ENCODE measurements at places on chromosomes 6 and 20.

DNA sequence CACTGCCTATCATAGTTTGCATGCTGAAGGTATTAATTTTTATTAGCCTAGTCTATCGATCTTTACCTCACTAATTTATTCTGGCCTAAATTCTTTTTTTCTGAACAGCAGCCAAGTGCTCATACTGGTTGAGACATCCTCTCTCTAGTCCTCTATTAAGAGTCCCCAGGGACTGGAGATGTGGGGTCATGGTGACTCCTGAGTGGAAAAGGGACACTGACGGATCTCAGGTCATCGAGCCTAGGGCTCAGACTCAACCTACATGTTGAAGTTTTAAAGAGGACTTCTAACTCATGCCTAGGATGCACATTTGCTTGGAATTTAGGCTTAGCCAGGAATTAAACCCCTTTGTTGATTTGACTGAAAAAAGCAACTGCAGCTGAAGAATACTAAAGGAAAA, 378.1 kb downstream of the BTBD9 start:
- DNase-seq, result no peak

- no peak for DNase-seq
These were observed 6.7 kb downstream of the C6orf141 start for GRCh38 chr6:49557177-49557576.

DNA sequence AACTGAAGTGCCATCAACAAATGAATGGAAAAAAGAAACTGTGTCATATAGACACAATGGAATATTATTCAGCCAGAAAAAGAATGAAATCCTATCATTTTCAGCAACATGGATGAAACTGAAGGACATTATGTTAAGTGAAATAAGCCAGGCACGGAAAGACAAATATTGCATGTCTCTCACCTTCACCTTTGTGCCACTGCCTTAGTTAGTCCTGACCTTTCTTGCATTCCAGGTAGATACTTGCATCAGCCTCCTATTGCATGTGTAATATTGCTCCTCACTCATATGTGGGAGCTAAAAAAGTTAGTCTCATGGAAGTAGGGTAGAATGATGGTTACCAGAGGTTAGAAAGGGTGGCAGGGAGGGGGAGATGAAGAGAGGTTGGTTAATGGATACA, 14.9 kb downstream of the NOTCH4 start:
- no peak for DNase-seq

DNA sequence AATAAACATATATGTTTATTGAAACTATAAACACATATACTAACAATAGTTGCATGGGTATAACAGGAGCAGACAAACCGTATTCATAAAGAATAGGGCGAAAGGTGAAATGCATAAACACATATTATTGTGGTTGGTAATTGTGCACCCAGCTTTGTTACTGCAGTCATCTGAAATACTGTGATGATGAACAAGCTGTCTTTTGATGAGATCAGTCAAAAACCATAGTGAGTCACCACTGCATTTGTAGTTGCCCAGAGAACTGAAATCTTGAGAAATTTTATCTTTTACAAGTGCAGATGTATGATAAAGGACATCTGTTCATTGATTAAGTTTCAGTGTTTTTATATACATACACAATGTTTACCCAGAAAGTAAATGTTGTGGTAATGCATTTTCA, 133.7 kb downstream of the MYO6 start:
- DNase-seq, result no peak

DNA sequence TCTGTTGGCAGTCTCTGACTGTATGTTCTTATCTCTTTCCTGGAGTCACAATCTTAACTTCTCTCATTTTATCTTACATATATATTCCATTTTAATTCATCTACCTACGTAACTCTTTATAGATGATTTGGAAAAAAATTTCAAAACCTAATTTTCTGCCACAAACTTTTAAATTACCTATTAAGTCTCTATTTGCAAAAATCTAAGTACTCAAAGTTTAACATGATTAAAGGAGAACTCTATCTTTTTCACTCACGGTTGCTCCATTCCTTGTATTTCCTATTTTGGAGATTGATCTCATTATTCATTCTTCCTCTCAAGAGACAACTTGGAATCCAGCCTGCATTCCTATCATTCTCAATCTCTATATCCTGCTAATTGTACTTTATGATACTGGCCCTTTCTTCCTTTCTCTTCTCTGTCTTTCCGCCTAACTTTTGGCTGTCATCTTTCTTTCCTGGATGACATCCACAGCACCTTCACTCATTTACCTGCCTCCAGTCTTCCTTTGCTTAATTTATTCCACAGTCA, 1071.1 kb upstream of the CITED2 start:
- no peak for DNase-seq

DNA sequence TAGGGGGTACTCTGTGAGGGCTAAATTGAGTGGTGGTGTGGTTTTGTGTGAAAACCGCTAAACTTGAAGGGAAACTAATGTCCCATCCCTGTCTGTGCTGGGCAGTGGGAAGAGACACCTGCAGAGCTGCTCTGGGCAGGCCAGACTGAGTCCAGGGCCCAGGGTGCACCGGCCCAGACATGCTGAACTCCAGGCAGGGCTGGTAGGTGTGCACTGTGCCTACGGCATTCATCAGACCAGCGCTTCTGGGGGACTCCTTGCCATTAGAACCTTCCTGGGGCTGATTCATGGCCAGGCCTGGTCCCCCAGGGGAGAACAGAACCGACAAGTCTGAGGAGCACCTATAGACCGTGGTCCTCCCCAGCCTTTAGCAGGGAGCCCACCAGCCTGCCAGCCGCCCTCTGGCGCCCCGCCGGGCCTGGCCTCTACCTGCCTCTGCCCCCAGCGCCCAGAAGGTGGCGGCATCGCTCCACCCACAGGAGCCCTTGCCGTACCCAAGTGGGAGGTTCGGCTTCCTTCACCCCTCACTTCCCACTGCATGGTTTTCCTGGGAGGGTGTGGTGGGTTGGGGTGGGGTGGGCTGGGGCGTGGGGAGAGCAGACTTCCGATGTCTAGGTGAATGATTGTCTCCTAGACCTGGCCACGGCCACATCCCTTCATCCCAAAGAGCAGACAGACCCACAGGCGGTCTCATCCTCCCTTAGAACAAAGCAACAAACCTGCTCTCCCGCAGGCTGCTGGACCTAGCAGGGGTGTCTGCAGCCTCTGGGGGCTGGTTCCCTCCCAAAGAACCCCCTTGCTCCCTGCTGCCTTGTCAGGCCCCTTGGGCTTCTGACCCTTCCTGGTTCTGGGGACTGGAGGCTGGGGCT, 15.5 kb downstream of the CCDC167 start:
- DNase-seq, result peak; percentile 70

- DNase-seq, result no peak
These were observed 23.5 kb upstream of the MAP3K7 start for GRCh38 chr6:90610301-90610750.

DNA sequence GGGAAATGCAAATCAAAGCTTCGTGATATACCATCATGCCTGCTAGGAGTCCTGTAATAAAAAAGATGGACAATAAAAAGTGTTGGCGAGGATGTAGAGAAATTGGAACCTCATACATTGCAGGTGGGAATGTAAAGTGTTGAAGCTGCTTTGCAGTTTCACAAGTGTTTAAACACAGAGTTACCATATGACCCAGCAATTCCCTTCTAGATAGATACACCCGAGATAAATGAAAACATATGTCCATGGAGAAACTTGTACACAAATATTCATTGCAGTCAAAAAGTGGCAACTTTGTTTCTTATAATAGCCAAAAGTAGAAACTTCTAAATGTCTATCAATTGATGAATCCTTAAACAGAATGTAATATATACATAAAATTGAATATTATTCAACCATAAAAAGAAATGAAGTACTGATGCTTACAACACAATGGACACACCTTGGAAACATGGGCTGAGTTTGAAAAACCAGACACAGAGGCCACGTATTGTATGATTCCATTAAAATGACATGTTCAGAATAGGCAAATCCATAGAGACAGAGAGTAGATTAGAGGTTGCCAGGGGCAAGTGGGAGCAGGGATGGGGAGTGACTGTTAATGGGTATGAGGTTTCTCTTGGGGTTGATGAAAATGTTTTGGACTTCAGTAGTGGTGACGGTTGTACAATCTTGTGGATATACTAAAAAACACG, 20.8 kb upstream of the ERVFRD-1 start:
- DNase-seq, result no peak

- no peak for DNase-seq
These were observed 8.7 kb upstream of the PGC start for GRCh38 chr6:41755895-41756294.

- no peak for DNase-seq
These were observed 100.1 kb downstream of the TNFRSF21 start for GRCh38 chr6:47209632-47210031.

- DNase-seq, result no peak
These were observed 501.2 kb upstream of the CDH4 start for GRCh38 chr20:60750909-60751308.

DNA sequence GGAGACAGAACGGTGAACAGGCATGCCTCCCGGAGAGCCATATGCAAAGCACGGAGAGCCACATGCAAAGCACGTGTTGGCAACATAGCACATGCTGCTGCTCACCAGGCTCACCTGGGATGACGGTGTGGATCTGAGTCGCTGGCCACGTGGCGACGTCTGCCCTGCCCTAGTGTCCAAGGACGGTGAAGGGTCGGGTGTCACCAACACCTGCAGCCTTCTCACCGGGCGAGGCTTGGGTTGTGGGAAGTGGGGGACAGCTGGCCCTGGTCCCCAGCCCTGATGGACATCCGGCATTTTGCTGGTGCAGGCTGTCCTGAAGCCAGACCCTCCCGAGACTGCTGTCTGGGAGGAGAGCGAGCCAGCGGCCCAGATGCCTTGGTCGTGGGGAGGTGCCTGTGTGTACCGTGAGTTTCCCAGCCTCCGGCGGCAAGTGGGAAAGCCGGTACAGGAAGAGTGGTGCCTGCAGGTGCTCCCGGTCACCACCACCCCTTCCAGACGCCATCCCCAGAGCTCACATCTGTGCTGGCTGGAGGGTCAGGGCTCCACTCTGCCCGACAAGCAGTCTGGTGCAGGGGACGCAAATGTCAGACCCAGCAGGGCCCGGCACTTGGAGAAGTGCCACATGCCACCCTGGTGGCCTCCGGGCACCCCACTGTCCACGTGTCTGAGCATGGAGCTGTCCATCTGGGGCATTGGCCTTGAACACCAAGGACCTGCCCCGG, 5.9 kb upstream of the ADRM1 start:
- DNase-seq, result no peak

GRCh38 chr6:73177221-73177944, 47.9 kb downstream of the KHDC1L start:
- no peak for DNase-seq

GRCh38 chr6:160122744-160123143, 1.1 kb downstream of the SLC22A1 start:
- no peak for DNase-seq

GRCh38 chr6:145836772-145837171, 22.2 kb upstream of the FBXO30 start:
- no peak for DNase-seq

- no peak for DNase-seq
These were observed 20.6 kb upstream of the EZR start for GRCh38 chr6:158839796-158840195.

- DNase-seq, result no peak
These were observed 205.0 kb downstream of the KCNQ5 start for GRCh38 chr6:72826744-72827438.

DNA sequence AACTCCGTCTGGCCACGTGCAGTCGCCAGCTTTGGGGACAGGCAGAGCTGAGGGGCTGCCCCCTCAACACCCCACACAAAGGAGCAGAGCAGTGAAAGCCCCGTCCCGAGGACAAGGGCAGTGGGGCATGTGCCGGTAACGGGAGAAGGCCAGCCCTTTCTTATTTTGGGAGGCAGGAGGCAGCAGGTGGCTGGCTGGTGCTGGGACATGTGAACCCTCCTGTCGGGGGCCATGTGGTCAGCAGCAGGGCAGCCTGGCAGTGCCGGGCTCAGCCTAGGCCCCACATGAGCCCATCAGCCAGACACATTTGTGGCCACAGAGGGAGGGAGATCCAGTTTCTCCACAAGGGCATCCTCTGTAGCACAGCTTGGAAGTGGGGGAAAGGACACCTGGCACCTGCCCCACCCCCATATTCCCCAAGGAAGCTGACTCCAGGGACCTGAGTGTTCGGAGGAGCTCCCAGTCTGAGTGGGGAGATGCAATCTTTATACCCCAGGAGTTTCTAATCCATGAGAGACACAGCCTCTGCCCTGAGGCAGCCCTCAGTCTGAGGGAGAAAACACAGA, 137.6 kb downstream of the MRPL14 start:
- no peak for DNase-seq

DNA sequence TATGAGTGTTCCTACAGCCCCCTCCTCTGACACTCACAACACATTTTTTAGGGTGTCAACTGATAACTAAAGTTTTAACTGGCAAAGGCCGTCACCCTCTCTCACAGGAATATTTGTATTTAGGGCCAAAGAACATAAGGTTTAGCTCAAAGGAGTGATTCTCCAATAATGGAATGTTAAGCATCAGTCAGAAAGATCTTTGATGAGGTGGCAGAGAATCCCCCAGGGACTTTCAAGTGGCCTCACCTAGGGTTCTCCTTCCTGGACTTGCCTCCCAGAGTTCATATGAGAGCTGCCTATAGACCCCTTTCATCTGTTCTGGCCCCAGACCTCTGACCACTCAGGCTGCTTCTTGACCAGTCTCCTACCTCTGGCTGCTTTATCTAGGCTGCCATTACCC, 7.4 kb upstream of the SCUBE3 start:
- no peak for DNase-seq

DNA sequence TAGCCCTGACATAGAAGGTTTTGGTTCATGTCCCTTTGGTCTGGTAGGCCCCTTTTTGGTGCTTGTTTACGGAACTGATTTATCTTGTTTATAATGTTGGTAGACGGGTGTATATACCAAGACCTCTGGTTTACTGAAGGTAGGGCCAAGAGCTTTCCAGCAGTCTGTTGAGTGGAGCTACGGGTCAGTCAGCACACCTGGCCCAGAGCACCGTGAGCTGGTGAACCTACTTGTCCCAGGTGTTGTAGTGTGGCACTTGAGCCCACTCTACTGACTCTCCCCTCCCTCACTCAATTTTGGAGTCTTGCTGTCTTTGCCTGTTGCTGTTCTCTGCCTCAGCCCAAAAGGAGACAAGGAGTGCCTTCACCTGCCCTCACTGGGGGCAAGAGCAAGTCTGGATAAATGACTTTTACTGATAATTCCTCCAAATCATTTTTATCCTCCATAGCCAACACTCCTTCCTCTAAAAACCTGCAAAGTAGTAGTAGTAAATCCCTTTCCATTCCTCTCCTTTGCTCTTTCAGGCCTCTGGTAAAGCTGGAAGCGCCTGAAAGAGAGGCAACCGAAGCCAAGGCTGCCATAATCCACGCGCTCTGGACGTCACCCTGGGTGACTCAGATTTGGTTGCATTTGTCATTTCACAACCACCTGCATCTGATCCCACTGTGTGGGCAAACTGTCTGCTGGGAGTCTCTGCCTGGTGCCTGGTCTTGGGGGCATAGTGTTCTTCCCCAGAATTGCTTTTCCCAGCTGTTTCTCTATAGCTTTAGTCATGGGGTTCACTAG, 22.2 kb downstream of the RREB1 start:
- no peak for DNase-seq
